ENCODE measurements at places on chromosomes 3 and 15.

GRCh38 chr3:13963137-13963886 lies 83.4 kb upstream of the WNT7A start:
- DNase-seq, result no peak

DNA sequence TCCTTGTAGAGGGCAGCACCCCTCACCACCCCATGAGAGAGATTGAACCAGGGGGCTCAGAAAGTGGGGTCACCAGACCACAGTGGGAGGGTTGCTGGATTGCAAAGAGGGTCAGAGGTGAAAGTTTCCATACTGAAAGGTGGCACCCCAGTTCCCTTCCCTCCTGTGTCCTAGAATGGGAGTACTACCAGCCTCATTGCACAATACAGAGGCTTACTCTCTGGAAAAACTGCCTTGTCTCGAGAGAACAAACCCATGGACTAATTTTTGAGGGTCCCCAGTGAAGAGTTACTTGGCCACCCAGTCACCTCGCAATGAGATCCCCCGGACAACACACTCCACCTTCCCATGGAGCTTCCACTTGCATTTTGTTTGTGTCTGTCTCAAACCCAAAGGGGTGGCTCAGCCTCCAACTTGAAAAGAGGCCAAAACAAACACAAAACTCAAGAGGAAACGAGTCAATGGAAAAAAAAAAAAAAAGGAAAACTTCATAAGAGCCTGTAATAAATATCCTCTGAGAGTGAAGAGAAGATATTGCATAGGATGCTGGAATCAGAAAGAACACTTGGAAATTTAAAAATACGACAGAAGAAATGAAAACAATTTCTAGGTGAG lies 18.6 kb downstream of the MESP2 start:
- DNase-seq, result peak; percentile 87

DNA sequence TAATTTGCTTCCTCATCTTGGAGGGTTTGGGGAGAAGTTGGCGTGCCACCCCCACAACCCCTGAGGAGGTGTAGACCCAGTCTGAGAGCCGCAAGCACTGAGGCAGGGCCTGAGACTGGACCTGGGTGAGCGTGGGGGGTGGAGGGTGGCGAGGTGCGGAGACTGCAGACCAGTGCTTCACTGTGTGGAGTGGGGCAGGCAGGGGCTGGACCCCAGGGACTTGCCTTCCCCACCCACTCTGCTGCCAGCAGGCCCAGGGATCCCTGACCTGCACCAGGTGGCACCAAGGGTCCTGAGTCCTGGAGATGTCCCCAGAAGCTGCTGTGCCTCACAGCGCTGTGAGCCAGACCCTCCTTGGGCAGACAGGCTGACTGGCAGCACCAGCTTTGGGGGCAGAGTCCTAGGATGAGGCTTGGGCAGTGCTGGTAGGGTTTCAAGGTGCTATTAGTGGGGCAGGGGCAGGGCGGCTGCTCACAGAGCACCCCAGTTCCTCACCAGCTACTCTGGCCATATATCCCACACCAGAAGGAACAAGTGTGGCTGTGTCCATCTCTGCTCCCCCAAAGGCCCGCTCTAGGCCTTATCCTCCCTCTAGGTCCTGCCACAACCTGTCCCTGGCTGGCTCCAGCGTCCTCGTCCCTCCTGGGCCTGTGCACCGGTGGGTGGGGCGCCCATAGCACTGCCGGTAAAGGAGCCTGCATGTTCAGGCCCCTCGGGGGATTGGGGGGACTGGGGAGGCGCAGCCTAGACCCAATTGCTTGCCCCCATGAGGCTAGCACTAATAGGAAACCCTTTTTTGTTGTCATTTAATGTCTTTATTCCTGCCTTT lies 11.8 kb downstream of the ZBTB47 start:
- no peak for DNase-seq

- DNase-seq, result peak; percentile 100
Observed at GRCh38 chr3:11136830-11137626, 17.3 kb upstream of the HRH1 start.

DNA sequence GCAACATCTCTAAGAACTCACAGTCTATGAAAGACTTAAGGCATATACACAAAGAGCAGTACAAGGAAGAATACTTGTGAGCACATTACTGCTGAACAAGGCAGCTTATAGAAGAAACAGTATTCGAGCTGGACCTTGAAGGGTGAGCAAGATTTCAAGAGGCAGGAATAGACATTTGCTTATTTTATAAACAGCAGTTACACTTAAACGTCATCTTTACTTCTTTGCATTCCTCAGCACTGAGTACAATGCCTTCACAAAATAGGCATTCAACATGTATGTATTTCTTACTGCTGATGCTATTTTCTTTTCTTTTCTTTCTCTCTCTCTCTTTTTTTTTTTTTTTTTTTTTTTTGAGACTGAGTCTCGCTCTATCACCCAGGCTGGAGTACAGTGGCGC lies 205.8 kb downstream of the ZIC4 start:
- DNase-seq, result peak; percentile 3
